ENCODE measurements at places on chromosomes 3 and 15.
A peak's percentile ranks its signal among the peaks of the same experiment; 100 is the strongest.

- DNase-seq = no peak
Observed at GRCh38 chr3:172314591-172315160, 133.6 kb downstream of the GHSR start.

- no peak for DNase-seq
Observed at GRCh38 chr15:98012354-98012753, 51.9 kb downstream of the ARRDC4 start.

GRCh38 chr15:32974691-32975090 is 219.8 kb downstream of the FMN1 start:
- peak; percentile 68 for DNase-seq

- peak; percentile 99 for DNase-seq
Observed at GRCh38 chr3:140629357-140630137, 48.3 kb upstream of the TRIM42 start.

- no peak for DNase-seq
Observed at GRCh38 chr15:64386291-64386690, 1.3 kb upstream of the TRIP4 start.

GRCh38 chr3:126372413-126373145 is 15.4 kb upstream of the KLF15 start:
- no peak for DNase-seq

DNA sequence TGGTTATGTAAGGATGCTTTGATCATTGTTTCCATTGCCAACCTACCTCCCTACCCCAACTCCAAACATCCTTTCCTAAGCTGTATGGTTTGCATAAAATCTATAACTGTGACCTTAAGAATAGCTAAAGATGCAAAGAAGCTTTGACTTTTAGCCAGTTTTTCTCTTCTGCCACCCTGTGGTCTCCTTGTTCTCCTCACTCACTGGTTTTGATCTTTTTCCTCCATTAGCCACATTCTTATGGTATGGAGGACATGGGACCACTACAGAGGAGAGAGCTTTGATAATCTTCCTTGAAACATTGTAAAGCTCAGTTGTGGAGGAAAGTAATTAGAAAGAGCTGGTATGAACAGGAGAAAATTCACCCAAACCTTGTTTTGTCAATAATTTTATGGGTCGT is 115.9 kb downstream of the NEK11 start:
- DNase-seq = peak; percentile 29

GRCh38 chr3:55486857-55487380 is at the start of gene WNT5A:
TSS of gene WNT5A (minus strand) at chr3:55487306. CDS start at chr3:55486985, 321 bp downstream.
- DNase-seq = peak; percentile 54

GRCh38 chr3:191051037-191051436 is 148.0 kb upstream of the OSTN start:
- peak; percentile 50 for DNase-seq

DNA sequence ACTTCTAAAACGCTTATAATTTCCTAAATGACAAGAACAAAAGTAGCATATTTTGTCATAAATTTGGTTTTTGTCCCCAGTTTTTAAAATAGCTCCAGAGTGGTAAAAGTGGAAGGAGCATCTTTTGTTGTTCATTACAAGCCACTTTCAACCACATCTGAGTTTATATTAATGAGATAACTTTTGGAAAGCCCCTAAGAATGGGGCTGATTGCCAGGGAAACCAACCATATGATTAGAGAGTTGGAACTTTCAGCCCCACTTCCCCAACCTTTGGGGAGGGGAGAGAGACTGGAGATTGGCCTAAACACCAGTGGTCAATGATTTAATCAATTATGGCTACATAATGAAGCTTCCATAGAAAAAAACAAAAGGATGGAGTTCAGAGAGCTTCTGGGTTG is 57.4 kb downstream of the CPA3 start:
- DNase-seq = no peak

- DNase-seq = peak; percentile 97
Observed at GRCh38 chr3:17039594-17039993, 154.8 kb downstream of the PLCL2 start.

GRCh38 chr3:32076566-32076965 is 29.9 kb upstream of the GPD1L start:
- DNase-seq = peak; percentile 64

DNA sequence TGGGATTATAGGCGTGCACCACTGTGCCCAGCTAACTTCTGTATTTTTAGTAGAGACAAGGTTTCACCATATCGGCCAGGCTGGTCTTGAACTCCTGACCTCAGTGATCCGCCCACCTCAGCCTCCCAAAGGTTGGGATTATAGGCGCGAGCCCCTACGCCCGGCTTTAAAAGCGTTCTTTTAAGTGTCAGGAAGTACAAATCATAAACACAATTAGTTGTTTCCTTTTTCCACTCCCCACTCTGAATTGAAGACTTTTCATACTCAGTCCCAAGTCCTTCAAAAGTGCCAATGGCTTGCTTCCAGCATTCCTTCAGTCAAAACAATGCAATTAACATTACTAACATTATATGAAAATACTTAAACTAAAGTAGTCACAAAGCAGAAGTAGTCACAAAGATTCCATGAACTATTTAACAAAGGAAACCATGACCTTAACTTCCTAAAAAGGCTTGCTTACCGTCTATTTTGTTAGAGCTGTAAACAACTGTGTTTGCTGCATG is 8.1 kb downstream of the WDR82 start:
- DNase-seq = peak; percentile 33

- DNase-seq = no peak
Observed at GRCh38 chr15:78399091-78399490, 38.9 kb upstream of the IREB2 start.

DNA sequence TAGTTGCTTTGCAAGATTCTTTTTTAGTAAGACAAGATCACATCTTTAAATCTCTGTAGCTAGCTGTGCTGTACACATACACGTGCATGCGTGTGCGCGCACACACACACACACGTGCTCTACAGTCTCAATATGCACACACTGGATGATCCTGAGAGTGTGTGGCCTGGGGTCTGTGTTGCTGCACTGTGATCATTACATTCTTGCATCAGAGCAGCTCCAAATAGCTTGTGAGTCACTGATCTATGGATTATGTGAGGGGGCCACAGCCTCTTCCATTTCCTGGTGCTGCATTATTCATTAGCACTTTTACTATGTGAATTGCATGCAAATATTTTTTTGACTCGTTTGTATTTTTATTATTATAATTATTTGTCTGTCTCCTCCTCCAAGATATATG is 34.6 kb downstream of the MCTP2 start:
- DNase-seq = no peak

DNA sequence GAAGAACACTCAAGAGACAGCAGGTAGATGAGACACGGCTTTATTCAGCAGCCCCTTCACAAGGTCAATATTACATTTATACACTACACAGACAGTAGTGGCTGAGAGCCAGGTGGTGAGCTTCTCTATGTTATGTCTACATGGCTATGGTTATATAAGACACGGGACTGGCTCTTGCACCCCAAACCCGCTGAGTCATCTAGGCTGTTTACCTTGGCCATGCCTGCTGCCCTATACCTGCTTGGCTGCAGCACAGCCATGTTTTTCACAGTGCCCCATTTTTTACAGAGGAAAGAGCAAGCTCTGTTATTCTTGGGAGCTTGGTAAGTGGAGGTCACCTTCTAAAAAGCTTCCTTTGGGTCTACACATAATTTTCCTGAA is 231.6 kb downstream of the IGSF11 start:
- DNase-seq = no peak

GRCh38 chr15:35680951-35681350 is 135.0 kb upstream of the DPH6 start:
- DNase-seq = peak; percentile 15

GRCh38 chr15:90918835-90919234 is 13.5 kb downstream of the HDDC3 start:
- no peak for DNase-seq

- no peak for DNase-seq
Observed at GRCh38 chr3:136617198-136617597, 135.0 kb downstream of the STAG1 start.

GRCh38 chr3:61910732-61911131 is 349.4 kb downstream of the PTPRG start:
- DNase-seq = no peak

GRCh38 chr15:46222826-46223225 is 588.0 kb downstream of the SQOR start:
- no peak for DNase-seq

DNA sequence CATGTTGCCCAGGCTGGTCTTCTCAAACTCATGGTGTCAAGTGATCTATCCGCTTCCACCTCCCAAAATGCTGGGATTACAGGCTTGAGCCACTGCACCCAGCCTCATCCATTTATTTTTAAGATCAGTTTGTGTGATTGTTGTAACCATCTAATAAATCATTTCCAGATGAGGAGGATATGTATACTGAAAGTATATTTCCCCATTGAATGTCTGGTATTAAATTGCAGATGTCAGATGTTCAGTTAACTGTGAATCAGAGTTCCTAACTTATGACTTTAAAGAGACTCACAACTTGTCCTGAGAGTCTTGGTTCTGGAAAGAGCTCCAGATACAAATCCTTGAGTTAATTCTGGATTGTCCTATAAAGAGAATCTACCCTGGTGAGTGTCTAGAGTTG is 62.4 kb downstream of the TRIM71 start:
- DNase-seq = no peak

DNA sequence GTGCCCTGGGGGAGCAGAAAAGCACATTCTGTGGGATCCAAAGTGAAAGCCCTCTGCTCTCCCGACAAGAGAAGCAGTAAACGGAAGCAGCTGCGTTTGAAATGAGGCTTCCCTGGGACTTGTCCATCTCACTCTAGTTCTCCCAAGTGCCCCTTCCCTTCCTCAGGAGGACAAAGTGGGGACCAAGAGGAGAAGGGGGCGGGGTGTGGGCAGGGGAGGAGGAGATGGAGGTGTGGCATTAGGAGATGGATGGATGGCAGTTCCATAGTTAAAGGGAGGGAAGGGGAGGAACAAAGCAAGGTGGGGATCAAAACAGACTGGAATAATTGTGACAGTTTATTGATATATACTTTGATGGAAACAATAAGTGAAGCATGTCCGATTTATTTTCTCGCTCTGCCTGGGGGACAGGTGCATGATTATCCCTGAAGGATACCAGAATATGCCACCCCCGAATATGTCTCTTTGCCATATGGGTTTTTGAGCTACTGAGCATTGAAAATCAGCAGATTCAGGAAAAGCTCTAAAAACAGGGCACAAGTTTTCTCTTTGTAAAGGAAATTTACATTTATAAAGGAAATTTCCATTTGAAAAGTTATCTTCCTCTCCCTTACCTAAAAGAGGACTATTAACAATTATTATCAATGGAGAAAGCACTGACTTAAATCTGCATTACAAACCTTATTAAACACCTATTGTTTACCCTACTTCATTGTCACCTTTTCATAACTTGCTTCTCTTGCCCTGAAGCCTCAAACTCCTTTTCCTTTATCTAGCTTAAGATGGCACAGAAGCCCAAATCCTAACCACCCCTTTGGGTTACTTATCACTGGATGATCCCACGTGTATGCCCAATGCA is 58.9 kb upstream of the DAZL start:
- no peak for DNase-seq

GRCh38 chr3:1561427-1561826 is 468.6 kb downstream of the CNTN6 start:
- no peak for DNase-seq

DNA sequence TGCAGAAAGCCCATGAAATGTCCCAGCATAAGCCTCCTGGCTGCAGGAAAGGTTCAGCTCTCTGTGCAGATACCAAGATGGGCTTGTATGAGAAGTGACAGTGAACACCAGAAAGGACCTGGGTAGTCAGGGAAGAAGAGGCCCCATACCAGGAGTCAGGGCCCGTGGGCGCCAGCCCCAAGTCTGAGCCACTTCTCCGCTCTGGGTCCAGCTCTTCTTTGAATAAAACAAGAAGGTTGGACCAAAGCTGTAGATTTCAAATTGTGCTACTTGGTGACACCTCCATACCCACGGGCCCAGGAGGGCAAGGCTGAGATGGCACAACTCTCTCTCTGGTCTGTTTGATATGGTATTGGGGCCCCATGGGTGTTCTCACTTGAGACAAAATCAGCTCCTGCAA is 261.5 kb downstream of the UACA start:
- DNase-seq = no peak

DNA sequence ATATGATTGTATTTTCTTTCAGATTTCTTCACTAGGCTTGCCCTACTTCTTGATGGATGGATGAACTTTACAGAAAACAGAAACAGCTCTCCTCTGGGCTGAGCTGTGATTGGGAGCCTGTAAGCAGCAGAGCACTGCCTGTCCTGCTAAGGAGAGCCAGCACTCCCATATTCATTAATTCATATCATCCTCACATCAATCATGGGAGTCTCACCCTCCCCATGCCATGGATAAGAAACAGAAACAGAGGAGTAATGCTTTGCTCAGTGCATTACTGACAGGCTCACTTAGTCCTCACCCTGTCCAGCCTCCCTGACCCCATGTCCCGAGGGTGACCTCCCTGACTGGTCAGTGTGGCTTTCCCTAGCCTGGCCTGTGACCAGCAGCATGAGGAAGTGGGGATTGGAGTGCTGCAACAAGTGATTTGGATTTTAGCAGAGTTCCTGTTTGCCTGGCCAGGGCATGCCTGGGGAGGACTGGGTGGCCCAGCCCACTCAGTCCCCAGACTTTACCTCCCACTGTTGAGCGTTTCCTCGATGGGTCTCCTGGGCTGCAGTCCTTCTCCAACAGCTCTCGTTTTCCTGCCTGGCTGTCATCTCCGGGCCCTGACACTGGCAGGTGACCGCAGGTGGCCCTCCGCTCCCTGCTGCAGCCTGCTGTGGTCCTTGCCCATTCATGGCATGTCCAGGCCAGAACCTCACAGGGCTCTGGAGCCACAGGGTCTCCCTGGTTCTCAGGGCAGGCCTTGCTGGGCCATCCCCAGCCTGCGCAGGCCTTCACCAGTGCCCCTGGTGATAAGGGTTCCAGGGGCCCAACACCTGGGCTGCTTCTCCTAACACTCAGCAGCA is 1.3 kb upstream of the TMIE start:
- no peak for DNase-seq

DNA sequence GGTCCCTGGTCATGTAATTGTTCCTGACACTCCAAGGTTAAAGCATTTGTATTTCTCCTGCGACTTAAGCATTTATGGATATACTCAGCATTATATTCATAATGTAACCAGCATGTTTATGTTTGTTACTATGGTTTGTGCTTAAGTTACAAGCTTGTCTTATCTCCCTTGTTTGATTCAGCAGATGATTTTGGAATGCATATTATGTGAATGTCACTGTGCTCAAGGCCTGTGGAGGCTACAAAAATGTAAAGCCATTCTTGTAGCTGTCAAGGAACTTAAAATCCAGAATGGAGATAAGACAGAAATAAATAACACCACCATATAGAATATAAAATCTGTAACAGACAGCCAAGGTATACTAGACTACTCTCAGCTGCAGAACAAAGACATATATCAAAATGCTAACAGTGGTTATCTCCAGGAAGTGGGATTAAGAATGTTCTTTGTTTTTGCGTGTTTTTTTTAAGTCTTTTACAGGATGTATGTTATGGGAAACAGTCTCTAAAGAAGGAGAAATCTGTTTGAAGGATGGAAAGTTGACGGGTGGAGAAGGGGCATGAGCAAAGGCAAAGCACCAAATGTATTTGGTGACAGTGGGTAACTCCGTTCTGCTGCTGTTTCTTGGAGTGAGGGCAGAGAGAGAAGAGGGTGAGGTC is 61.4 kb downstream of the IGF2BP2 start:
- DNase-seq = peak; percentile 39

DNA sequence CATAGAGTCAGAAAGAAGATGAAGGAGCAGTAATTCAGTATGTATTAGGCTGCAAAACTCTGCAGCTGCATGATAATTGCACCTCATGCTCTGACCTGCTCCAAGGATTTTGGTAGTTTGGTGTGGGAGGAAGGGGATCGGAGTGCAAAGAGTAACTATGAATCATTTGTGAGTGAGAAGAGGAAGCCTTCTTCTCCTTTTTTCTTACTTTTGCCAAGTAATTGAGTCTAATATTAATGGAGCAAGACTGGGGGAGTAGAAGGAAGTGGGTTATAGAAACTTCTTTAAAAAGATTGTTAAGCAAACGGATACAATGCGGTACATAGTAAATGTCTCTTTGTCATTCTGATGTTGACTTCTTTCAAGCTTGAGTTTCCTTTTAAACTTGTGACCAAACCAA is 276.5 kb downstream of the EDEM1 start:
- DNase-seq = no peak
